Pancreas (tissue), 10 donors: ENCODE measurements at places on chromosomes 3 and 15. TPM values are rescaled to one million over a fixed set of nuclear protein-coding genes. Genes with fewer than 3 reads are reported as not detected.

The CNTN3 gene
- total RNA-seq, result 2.9 TPM

DNA sequence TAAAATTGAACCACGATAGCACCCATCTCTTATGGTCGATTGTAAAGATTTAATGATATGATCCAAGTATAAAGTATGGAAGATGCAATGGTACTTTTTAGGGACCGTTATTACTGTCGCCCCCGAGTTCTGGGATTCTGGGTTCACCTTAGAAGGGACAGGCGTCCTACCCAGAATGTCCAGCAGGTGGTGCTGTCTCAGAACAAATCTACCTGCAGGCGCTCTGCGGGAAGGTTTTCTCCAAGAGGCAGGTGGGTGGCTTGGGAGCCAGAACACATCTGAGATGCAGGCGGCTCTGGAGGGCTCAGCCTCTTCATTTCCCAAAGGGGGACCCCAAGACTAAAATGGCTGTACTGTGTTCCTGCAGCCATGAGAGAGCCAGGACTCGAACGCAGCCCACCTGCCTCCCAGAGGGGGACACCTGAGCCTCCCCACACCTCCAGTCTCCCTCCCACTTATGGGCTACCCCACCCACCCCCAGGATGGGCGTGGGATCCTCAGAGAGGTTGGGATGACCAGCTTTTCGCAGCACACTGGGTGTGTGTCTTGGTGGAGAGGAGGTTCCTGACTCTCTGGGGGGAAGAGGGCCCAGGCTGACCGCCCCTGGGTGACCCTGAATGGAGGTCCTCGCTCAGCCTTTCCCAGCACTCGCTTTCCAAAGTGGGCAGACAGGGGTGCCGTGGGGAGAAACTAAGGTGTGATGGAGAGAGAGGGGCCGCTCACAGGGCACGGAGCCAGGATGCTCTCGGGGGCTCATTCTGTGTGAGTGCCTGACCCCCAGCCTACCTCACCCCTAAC, 28.1 kb upstream of the CORO2B start:
- peak; percentile 66 for DNase-seq

The ZNF385D gene
- total RNA-seq, result 4.0 TPM

The CPB1 gene
- 23,654 TPM for total RNA-seq

DNA sequence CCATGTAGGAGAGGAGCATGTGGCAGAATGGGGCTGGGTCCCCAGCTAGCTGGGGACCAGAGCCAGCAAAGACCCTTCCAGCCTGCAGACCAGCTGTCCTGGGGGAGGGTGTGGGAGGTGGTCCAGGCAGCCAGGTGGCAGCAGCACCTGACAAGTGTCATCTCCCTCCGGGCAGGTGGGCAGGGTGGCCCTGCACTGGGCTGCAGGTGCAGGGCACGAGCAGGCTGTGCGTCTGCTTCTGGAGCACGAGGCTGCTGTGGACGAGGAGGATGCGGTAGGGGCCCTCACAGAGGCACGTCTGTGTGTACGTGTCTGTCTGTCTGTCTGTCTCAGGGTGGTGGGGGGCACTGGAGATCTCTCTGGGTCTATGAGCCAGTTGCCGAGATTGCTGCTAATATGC, 5.5 kb downstream of the ANKDD1A start:
- DNase-seq, result no peak

The NLGN1 gene
- total RNA-seq, result 2.3 TPM

DNA sequence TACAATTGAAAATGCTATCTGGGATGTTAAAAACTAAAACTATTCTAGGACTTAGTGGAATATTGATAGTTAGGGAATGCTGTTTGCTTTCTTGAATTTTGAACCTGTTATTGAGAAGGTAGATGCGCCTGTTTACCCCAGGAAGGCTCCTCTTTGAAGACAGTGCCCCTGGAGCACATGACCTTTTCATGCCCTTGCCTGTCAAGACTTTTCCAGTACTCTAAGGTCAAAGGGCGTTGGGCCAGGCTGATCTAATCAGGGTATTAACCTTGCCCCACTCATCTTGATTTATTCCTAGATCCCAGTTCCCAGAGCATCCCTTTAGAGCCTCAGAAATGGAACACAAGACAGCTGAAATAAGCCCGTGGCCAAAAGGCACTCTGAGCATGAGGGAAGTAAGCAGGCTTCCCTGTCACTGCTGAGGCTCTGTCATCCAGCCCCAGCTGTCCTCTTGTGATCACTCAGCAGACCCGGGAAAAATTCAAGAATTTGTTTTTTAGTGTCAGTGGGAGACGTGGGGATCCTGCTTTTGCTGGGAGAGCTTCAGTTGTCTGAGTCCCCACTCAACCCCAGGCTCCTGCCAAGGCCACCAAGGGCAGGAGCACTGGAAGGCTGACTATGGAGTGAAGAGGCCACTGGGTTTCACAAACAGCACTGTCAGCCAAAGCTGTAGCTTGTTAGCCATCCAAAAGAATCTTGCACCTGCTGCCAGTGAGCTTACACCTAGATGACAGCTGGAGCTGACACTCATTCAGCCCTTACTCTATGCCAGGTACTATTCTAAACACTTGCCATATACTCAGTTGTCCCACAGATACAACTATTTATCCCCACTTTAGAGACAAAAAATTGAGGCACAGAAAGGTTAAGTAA, 169.0 kb downstream of the PGPEP1L start:
- DNase-seq, result no peak

The STAC gene
- total RNA-seq, result 0.16 TPM

GRCh38 chr15:56156877-56157276, 86.8 kb downstream of the RFX7 start:
- DNase-seq, result no peak

- DNase-seq, result no peak
Measured at GRCh38 chr3:162525066-162525742, 1028.6 kb downstream of the OTOL1 start.

The NRG4 gene
- 31.2 TPM for total RNA-seq
